ENCODE measurements at places on chromosomes 5 and 9.

DNA sequence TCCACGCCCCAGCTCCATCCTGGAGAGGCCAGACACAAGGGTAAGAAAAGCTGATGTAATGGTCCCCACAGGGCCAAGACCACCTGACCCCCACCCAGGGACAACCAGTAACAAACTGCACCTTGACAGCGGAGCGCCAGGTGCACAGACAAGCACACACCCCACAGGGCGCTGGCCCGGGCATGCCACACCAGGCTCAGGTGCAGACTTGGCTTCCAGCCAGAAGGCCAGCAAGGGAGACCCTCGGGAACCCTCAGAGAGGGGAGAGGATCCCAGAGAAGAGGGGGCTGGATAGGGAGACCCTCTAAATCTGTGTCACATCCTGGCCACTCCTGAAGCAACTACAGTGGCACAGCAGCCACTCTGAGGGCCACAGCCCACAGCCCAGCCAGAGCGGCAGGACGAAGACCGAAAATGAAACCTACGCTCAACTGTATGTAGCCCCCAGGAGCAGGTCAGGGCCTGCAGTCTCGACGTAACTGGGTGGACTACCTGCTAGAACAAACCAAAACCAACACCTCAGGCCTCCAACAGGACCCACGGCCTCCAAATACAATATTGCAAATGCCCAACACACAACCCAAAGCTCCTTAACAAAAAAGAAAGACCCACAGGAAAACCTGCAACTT lies 18.5 kb downstream of the CAMSAP1 start:
- peak; percentile 59 for DNase-seq

- no peak for DNase-seq
Observed at GRCh38 chr9:34176089-34176488, 2.8 kb upstream of the UBAP1 start.

DNA sequence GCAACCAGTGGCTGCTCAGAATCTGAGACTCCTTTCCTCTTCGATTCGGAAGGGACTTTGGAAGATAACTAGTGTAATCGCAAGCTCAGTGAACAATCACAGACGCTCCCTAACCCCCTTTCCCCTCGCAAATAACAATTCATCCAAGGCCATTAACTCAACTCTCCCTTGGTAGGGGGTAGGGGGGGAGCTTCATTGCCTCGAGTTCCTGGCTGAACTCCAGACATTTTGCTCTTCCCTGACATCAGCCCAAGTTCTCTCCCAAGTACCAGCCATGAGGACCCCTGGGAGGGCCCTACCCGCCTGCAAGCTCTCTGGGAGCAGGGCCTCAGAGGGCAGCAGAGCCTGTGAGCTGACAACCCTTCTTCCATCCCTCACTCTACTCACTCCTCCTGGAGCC lies 8.4 kb downstream of the FAM163B start:
- peak; percentile 12 for DNase-seq

DNA sequence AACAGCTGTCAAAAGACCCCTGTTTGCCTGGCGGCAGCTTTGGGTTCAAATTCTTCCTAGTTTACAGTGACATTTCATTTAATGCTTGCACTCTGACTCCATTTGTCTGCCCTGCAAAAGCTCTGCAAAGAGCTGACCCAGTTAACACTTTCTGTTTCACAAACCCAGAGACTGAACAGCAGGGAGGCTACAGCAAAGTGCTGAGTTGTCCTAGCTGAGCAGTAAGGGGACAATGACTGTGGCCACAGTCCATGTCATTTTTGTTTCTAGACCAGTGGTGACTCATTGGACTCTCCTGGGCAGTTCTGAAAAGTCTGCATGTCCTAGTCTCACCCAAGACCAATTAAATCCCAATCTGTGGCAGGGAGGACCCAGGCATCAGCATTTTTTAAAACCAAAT lies 994.8 kb upstream of the WWC1 start:
- DNase-seq = no peak

GRCh38 chr9:116337015-116337414 lies 183.4 kb downstream of the PAPPA start:
- peak; percentile 18 for DNase-seq

GRCh38 chr5:112640546-112640945 lies 97.1 kb upstream of the APC start:
- no peak for DNase-seq

GRCh38 chr9:18182636-18183035 lies 291.3 kb upstream of the ADAMTSL1 start:
- no peak for DNase-seq

GRCh38 chr9:131774636-131775035 lies 34.8 kb upstream of the RAPGEF1 start:
- no peak for DNase-seq

GRCh38 chr9:21836437-21837161 lies 34.2 kb downstream of the MTAP start:
- DNase-seq = no peak

GRCh38 chr9:32430720-32431119 lies 46.3 kb downstream of the ACO1 start:
- DNase-seq = no peak

- no peak for DNase-seq
Observed at GRCh38 chr5:110716247-110717245, 9.9 kb downstream of the TMEM232 start.

DNA sequence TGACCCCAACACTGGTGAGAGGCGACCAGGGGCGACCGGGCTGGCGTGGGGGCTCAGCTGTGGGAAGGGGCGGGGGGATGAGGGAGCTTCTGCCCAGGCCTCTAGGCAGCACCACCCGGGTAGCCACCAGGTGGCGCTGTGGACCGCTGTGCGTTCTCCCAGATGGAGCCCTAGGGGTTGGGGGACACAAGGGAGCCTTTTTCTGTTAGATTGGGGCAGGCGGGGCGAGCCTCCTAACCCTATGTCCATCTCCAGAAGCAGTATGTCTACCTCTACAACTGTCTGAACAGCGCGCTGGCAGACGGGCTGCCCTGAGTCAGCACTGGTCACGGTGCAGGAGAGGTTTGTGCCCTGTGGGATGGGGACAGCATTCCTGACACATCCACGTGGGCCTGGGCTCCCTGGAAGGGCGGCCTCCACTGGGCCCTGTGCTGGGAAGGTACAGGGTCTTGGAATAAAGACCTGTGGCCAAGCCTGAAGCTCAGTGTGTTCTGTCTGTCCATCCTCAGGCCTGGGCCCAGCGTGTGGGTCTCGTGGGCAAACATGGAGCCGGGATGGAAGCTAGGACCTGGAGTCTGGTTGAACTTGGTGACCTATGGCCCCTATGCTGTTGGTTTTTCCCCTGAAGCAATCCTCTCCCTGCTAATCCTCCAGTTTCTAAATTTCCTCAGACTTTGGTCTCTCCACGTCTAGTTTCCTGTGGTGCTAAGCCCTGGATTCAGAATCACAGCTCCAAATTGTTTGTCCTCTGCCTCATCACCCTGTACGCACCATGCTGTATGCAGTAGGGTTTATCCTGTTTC lies 23.1 kb upstream of the SPTLC1 start:
- DNase-seq = peak; percentile 69

GRCh38 chr5:359301-359897 lies 37.9 kb downstream of the AHRR start:
- no peak for DNase-seq

- no peak for DNase-seq
Observed at GRCh38 chr5:57216714-57217113, 42.9 kb downstream of the GPBP1 start.

- peak; percentile 87 for DNase-seq
Observed at GRCh38 chr9:8694983-8695588, 895.5 kb upstream of the DMAC1 start.

- no peak for DNase-seq
Observed at GRCh38 chr9:97078362-97078761, 39.4 kb upstream of the CTSV start.

DNA sequence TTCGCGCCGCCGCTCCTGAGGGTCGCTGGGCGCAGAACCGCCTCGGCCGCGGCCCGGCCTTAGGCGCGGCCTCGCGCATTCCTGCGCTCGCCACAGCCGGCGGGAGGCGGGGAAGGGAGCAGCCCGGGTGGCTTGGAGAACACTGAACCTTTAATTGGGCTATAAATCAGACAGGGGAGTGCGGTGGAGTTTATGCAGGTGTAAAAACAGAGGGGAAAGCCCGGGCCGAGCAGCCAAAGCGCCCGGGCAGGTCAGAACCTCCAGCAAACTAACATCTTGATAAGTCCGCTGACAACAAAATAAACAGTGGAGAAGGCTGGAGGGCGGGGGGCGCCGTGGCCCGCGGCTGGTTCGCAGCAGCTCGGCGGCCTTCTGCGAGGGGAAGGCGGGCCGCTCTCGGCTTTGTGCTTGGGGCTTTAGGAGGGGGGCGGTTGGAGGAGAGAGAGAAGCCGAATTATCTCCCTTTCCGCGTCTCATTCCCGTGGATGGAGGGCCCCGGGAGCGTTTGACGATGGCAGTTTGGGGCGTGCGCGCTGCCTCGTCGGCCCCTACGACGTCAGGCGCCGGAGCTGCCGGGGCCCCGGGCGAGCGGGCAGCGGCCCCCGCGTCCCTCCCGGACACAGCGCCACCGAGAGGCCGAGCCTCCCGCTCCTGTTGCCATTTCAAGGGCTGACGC lies 11.3 kb downstream of the FOXD1 start:
- DNase-seq = no peak

- DNase-seq = no peak
Observed at GRCh38 chr5:172429201-172429940, 25.0 kb downstream of the SH3PXD2B start.

- no peak for DNase-seq
Observed at GRCh38 chr5:109714592-109714991, 24.9 kb downstream of the MAN2A1 start.

GRCh38 chr9:109940561-109940960 lies 160.6 kb downstream of the PALM2AKAP2 start:
- DNase-seq = no peak

DNA sequence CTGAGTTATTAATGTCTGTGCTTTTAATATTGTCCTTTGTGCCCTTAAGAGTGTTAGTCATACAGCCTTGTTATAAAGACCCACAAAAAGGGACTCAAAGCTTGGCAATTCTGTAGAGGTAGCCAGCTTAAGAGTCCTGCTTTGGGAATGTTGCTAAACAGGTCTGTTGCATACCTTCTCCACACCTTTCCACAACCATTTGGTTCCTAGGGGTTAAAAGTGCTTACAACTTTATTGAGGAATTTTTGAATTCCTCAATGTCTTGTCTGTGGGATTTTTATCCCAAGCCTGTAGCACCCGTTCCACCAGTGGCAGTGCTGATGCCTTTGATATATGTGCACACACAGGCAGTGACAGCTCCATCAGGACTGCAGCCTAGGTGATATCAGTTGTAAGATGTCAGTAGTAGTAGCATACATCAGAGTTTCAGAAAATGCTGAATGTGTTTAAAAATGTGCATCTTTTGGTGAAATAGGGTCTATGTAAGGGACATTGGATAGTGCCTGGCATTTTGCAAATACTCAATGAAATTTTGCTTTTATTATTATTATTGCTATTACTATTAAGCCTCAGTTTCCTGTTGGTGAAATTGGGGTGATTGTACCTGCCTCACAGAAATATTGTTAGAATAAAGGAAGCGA lies 68.5 kb downstream of the WWC1 start:
- peak; percentile 15 for DNase-seq

DNA sequence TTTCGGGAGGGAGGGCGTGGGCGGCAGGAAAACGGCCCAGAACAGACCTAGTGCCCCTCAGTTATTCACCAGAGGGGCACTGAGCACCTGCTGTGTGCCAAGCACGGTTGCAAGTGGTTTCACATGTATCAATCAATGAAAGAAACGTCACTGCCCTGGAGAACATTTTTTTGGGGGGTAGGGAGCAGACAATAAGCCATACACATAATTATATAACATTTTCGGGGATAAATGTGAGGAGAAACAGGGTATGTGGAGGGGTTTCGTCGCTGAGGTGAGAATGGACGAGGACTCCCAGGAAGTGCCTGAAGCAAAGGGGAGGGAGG lies 444 bp upstream of the ZNF354A start:
- no peak for DNase-seq

GRCh38 chr5:113153512-113154097 lies 177.0 kb downstream of the DCP2 start:
- DNase-seq = no peak

GRCh38 chr5:40033411-40033810 lies 608.6 kb upstream of the DAB2 start:
- DNase-seq = no peak

DNA sequence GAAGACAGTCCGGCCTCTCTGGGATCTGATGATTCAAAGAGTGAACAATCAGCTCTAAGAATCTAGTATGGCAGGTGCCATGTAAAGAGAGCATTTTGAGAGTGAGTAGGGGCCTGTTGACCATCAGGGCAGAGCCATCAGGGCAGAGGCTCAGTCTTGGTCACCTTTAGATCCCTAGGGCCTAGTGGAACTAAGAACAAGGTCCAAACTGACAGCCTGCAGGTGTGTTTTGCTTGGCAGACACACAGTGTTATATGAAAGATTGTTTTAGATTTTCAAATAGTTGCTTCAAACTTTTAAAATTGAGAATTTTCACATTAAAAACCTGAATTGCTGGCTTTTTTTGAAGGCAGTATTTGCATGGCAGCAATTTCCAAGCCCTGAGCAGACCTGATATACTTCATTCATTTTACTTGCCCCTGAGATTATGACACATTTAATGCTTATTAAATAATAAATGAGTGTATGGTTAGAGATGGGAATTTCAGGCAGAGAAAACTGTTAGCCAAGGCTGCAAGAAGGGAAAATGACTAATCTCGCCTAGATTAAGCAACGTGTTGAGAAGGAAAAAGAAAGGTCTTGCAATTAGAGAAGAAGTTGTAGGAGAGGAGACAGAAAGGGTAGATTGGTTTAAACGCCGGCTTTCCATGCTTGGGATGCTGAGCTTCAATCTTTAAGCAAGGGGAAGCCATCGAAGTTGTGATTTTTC lies 279.6 kb downstream of the ARRDC3 start:
- DNase-seq = no peak

DNA sequence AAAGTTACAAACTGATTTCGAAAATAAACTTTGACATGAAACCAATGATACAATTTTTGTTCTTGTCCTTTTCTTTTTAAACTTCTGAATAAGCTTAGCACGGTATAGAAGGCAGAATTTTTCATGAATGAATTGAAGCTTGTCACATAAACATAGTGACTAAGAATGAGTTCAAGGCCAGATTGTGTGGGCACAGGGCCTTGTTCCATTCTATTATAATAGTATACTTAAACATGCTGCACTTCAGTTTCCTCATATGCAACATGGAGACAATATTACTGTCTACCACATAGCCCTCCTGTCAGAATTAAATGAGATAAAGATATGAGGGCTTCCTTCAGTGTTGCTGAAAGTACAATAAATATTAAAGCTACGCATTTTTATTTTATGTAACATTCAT lies 204.2 kb upstream of the HAPLN1 start:
- DNase-seq = no peak

DNA sequence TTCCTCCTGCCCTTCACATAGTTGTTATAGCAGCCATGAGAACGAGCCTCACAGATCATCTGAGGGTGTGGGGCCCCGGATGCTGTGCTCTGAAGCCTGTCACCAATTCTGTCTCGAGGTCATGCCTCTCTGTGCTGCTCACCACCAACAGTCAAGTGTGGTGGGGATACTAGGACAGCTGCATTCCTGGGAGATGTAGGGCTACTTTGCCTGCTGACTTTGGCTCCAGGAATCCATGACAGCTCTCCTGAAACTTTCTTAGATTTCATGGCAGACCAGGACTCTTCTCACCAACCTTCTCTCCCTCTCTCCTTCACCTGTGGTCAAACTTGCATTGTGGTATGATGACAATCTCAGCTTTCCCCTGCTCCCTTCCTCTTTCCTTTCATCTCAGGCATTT lies 395.9 kb downstream of the PSAT1 start:
- no peak for DNase-seq
